Stimulated activated effector memory CD8-positive, alpha-beta T cell treated with anti-CD3 and anti-CD28 coated beads, Interleukin-12 subunit alpha, Interleukin-12 subunit beta, amount 100 ng/mL, for 72 hours (primary cell): ENCODE measurements at places on chromosomes 16 and 17.

DNA sequence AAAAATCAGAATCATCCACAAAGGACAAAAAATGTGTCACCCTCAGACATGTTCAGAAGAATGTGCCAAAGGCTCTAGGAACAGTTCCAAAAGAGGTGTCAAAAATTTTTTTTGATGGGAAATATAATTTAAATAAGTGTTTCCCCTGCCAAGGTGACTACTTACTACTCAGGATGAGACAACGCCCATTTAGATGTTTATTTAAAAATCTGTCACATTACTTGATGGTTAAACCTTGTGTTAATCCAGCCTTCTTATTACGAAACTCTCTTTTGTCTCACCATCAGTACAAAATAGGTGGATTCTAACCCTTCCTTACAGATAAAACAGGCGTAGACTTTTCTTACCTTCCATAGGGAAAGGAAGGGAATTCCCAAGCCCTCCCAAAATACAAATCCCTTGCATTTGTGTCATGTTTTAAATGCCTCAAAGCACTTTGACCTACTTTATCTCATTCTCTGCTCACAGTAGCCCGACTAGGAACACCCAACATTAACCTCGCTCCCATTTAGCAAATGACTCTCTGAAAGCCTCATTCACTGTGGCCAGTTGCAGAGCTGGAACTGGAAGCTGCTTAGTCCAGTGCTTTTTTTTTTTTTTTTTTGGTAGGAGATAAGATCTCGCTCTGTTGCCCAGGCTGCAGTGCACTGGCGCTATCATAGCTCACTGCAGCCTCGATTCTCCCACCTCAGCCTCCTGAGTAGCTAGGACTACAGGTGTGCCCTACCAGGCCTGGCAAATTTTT, 5.8 kb upstream of the GNA13 start:
- DNase-seq: no peak

DNA sequence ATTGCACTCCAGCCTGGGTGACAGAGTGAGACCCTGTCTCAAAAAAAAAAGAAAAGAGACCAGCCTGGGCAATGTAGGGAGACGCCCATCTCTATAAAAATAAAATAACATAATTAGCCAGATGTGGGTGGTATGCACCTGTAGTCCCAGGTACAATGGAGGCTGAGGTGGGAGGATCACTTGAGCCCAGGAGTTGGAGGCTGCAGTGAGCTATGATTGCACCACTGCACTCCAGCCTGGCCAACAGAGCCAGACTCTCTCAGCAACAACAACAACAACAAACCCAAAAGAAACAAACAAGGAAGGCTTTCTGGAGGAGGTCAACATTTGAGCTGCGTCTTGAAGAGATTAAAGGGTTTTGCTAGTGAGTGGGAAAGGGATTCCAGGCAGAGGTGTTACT, 8.3 kb downstream of the EEF2K start:
- no peak for DNase-seq

GRCh38 chr16:2317231-2318020, 23.1 kb downstream of the ABCA3 start:
- no peak for DNase-seq

GRCh38 chr17:32993977-32994376, 2.3 kb downstream of the SPACA3 start:
- DNase-seq: no peak

GRCh38 chr17:66687570-66688284, 147.2 kb upstream of the CACNG5 start:
- DNase-seq: no peak
